ENCODE measurements at places on chromosomes 5 and 9. TPM values are rescaled to one million over a fixed set of nuclear protein-coding genes. Genes with fewer than 3 reads are reported as not detected.

The IL33 gene
- 83.1 TPM for total RNA-seq

The NDST1 gene
- 68.8 TPM for total RNA-seq

The RAB3C gene
- total RNA-seq, result 10.6 TPM

The SVEP1 gene
- 113 TPM for total RNA-seq

The CMBL gene
- total RNA-seq, result 11.8 TPM

The VPS13A gene
- total RNA-seq, result 53.4 TPM

The ZNF879 gene
- total RNA-seq, result 2.7 TPM

The PCDHA2 gene
- total RNA-seq, result not detected

The CDKN2B gene
- 8.2 TPM for total RNA-seq

The BARHL1 gene
- not detected for total RNA-seq

The SLC6A3 gene
- total RNA-seq, result 0.19 TPM

The PTGES gene
- 15.9 TPM for total RNA-seq

The HSD17B3 gene
- total RNA-seq, result 0.86 TPM

The TRIM36 gene
- total RNA-seq, result 0.37 TPM

The SPINK6 gene
- total RNA-seq, result not detected

The BAAT gene
- total RNA-seq, result 0.09 TPM

The ANKH gene
- total RNA-seq, result 93.8 TPM

The FNIP1 gene
- total RNA-seq, result 39.5 TPM

The TLX3 gene
- total RNA-seq, result not detected

The ALDOB gene
- total RNA-seq, result not detected

The FCN2 gene
- not detected for total RNA-seq

The PCDHGA10 gene
- 6.6 TPM for total RNA-seq

The N4BP3 gene
- 1.7 TPM for total RNA-seq

The CACFD1 gene
- 11.7 TPM for total RNA-seq

The SLC36A3 gene
- not detected for total RNA-seq

The TEX48 gene
- total RNA-seq, result not detected

The PLCXD3 gene
- total RNA-seq, result 22.0 TPM

The FXN gene
- total RNA-seq, result 9.4 TPM

The DMRTA1 gene
- total RNA-seq, result 0.09 TPM

The OR1N2 gene
- total RNA-seq, result not detected

The STXBP1 gene
- total RNA-seq, result 69.4 TPM

The TMEM252 gene
- total RNA-seq, result not detected

The S100Z gene
- 0.81 TPM for total RNA-seq

The LCN1 gene
- total RNA-seq, result 2.4 TPM

Measured in posterior vena cava (tissue), 2 donors.